ENCODE measurements at places on chromosomes 11 and 22.

- no peak for DNase-seq
Measured at GRCh38 chr22:37244922-37245722, 1.1 kb upstream of the RAC2 start.

GRCh38 chr11:46615756-46616155 is 1.3 kb downstream of the HARBI1 start:
- no peak for DNase-seq

- no peak for DNase-seq
Measured at GRCh38 chr11:14702760-14703159, 59.2 kb downstream of the PDE3B start.

- DNase-seq, result no peak
Measured at GRCh38 chr11:28447226-28447625, 339.0 kb downstream of the METTL15 start.

DNA sequence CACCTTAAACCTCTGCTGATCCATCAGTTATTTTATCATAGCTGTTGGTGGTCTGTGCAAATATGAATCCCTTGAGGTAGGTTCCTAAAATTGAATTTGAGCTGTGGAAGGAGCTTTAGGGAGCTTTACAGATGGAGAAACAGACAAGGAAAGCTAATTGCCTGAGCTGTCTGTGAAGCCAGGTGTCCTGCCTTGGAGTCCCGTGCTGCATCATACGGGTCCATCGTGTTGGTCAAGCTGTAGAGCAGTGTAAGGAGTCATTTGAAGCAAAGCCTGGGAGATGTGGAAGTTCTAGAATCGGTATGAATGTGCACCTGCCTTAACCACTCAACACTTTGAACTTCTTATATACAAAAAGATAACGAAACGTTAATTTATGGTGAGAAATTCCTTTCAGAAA is 1.0 kb downstream of the POLA2 start:
- DNase-seq, result peak; percentile 33

DNA sequence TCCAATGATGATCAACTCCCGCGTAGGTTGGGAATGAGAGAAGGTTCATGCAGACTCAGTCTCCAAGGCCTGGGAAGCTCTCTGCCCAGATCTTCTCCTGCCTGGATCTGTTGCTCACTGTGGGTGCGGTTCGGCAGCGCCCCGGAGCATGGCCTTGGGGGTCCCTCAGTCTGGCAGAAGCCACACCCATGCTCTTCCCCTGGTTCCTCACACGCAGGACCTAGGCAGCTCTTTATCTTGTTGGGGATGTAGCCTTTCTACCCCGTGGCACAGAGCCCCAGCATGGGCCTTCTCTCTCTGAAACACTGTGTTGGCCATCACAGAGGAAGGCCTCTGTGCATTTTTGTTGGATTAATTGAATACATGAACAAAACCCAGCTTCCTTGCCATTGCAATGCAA is 1461.6 kb downstream of the BRD1 start:
- DNase-seq, result no peak

DNA sequence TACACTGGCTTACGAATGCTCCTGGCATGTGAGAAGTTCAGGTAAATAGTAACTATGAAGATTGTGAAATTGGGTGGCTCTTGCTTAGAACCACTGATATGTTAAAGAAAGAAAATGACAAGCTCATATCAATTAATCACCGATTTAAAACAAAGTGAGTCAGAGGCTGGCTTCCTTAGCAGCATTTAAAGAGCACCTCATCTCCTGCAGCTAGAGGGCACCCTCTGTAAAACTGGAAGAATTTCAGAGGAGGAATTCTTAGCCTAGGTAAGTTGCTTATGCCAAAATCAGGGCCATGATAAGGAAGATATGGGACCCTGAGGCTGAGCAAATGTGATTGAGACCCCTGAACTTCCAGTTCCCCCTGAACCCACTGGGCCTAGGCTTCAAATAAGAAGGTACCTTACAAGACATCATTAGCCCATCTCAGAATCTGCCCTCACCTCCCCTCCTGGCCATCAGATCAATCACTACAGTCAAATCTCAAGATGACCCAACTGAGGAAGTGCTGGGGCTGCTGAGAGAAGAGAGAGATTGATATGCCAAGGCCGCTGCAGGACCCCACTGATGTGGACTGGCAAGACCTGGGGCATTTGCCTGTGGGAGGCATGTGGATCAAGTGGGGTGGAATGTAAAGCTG is 8.6 kb upstream of the CD3E start:
- peak; percentile 54 for DNase-seq

GRCh38 chr11:103480421-103480820 is 371.2 kb downstream of the DYNC2H1 start:
- no peak for DNase-seq

- DNase-seq, result no peak
Measured at GRCh38 chr11:30487200-30487898, 98.8 kb downstream of the MPPED2 start.

DNA sequence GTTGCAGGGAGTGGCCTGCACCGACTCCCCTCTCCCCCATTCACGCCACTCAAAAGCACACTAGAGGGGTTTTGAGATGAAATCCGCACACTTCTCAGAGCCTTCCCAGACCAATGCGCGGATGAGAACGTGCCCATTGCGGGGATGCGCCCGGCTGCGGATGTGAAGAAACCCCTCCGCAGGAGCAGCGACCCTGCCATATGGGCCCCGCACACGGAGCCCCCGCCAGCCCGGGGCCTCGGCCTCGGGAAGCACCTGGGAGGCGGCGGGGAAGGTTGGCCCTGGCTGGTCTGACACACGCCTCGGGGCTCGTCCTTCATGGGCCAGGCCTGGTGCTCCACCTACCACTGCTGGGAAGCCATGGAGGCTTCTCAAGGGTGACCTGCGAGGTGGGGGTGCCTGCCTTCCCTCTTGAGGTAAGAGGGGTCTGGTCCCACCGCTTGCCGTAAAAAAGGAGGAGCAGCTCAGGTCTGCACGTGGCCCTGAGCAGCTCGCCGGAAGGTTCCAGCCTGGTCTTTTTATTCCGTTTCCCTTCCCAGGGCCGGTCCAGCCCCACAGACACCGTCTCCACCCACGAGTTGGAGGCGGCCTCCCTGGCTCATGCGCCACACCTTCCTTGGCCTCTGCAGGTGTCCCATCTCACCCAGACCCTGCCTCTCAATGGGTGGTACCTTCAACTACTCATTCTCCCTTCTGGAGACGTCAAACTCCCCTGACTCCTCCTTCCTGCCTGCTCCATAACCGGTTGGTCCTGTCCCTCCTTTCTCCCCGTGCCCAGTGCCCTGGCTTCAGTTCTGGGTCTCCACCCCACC is 39.4 kb downstream of the TRMU start:
- no peak for DNase-seq

- DNase-seq, result peak; percentile 100
Measured at GRCh38 chr11:123062158-123062891, 389 bp upstream of the HSPA8 start.

- DNase-seq, result no peak
Measured at GRCh38 chr22:42641801-42642413, 1.5 kb upstream of the ATP5MGL start.

GRCh38 chr22:36977401-36977861 is 41.8 kb downstream of the TST start:
- peak; percentile 69 for DNase-seq

- DNase-seq, result no peak
Measured at GRCh38 chr11:1156506-1157340, 1.0 kb upstream of the MUC5AC start.

DNA sequence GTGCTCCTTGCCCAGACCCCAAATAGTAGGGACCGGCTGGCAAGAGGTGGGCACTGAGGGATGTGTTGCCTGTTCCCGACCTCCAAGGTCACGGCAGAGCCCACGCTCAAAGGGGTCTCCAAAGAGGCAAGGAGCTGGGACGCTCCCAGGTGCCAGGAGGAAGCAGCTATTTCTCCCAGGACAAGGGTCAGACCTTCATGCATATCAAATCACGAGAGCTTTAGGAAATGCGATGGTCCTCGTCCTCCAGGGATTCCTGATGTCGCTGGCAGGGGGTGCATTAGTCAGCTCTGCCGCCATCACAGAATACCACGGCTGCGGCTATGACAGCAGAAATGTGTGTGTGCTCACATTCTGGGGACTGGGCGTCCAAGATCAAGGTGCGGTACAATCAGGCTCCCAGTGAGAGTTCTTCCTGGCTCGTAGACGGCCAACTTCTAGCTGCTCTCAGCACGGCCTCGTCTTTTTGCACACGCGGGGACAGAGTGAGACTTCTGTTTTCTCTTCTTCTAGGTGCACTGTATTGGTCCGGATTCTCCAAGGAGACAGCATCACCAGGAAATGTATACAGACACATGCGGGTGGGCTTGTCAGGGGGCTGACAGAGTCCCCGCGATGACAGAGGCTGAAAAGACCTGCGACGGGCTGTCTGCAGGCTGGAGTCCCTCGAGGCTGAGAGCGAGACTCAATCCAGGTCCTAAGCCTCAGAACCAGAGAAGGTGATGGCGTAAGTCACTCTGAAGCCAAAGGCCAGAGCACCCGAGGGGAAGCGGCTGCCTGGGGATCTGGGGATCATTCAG is 81.6 kb downstream of the SHANK2 start:
- no peak for DNase-seq

DNA sequence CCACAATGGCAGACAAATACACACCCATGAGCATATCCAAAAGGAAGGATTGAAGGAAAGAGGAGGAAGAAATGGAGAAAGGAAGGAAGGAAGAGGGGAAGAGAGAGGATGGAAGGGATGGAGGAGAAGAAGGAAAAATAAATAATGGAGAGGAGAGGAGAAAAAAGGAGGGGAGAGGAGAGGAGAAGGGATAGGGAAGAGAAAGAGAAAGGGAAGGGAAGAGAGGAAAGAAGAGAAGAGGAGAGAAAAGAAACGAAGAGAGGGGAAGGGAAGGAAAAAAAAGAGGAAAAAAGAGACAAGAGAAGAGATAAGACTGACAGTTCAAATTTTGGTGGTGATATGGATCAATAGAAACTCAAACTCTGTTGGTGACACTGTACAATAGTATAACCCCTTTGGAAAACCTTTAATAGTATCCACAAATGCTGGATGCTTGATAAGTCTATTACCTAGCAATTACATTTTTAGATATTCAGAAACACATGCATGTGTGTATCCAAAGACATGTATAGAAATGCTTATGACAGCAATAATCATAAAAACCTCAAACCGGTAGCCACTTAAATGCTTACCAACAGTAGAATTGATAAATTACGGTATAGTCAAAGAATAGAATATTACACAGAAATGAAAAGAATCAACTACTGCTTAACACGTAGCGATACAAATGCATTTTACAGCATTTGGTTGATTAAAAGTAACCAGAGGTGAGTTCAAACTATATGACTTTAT is 1.2 kb upstream of the HBD start:
- DNase-seq, result no peak

GRCh38 chr22:44618400-44618799 is 83.6 kb upstream of the PRR5 start:
- no peak for DNase-seq

DNA sequence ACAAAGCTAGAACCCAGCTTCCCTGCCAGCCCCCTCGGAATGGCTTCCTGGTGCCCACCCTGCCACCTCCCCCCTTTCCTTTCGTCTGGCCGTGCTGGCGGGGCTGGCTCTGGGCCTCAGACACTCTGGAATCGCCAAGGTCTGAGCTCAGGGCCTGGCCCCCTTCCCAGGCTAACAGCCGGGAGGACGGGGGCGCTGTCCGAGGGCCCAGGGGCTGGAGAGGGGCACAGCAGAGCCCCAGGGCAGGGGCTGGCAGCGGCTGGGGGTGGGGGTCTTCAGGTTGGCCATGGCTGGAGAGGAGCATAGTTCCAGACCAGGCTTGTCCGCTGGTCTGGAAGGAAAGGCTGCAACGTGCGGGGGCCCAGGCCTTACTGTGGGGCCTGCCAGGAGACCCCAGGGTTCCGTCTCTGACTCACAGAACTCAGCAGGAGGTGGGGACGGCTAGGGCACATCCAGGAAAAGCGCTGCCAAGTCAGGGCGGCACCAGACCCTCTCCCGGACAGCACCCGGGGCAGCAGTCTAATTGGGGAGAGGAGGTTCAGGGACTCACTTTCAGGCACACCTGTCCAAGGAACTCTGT is 861 bp upstream of the LTBP3 start:
- no peak for DNase-seq

- no peak for DNase-seq
Measured at GRCh38 chr11:14924318-14924717, 32.3 kb upstream of the CYP2R1 start.

DNA sequence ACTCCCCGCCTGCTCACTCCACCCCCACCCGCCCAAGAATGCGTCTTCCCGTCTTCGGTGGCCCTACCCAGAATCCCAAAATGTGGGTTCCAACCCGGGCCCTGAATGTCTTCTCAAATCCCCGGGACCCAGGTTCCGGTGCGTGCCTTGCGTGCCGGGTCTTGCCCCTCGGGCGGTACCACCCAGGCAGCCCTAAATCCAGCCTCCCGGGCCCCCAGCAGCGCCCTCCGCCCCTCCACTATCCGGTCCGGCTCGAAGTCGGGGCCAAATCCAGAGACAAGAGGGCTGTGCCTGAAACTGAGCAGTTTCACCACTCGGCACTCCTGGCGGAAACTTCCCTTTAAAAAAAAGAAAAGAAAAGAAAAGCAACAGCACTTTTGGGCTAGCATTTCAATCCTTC is 16.3 kb upstream of the CCT8L2 start:
- DNase-seq, result no peak

- DNase-seq, result no peak
Measured at GRCh38 chr22:46770726-46771125, 8.3 kb downstream of the TBC1D22A start.

GRCh38 chr22:50473855-50474671 is 772 bp downstream of the SBF1 start:
- peak; percentile 49 for DNase-seq

- no peak for DNase-seq
Measured at GRCh38 chr11:2390725-2391151, 9.8 kb upstream of the TSSC4 start.

DNA sequence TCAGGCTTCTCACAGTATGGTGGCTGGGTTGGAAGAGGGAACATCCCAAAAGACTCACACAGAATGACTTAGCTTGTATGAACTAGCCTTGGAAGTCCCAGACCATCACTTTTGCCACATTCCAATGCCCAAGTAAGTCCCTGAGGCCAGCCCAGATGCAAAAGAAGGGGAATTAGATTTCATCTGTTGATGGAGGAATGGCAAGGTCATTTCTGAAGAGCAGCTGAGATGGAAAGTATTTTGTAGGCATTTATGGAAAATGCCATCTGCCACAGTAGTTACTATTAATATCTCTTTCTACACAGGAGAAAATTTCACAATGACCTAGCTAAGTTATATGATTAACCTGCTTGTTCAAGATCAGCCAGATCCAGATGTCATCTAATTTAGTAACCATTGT is 58.8 kb downstream of the ENDOD1 start:
- DNase-seq, result no peak
